Aorta (tissue), 5 donors: ENCODE measurements at places on chromosomes 7 and 10.

- DNase-seq, result no peak
Measured at GRCh38 chr7:80771523-80771922, 133.1 kb downstream of the CD36 start.

GRCh38 chr7:3301449-3301731 lies 338 bp downstream of the SDK1 start:
- no peak for DNase-seq

- no peak for DNase-seq
Measured at GRCh38 chr7:133936074-133936473, 191.1 kb upstream of the LRGUK start.

DNA sequence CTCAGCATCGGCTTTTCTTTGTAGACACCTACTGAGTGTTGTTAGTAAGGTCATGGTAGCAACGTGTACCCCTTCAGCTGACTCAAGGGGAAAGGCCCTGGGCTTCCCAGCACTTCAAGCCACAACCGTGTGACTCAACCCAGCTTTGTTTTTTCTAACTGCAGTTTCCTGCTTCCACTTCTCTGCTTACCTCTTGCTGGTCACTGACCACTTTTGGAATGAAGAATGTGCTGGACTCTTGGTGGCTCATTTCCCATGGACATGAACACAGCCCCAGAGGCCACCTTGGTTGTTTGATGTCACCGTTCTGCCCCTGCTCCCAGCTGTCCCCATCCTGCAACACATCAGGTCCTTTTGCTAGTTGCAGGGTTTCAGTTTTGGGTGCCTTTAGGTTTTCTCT lies 69.5 kb upstream of the ZNF438 start:
- DNase-seq, result no peak

- no peak for DNase-seq
Measured at GRCh38 chr7:18450019-18450418, 45.5 kb upstream of the HDAC9 start.
